ENCODE measurements at places on chromosomes 2 and 18. TPM values are rescaled to one million over a fixed set of nuclear protein-coding genes. Genes with fewer than 3 reads are reported as not detected.

DNA sequence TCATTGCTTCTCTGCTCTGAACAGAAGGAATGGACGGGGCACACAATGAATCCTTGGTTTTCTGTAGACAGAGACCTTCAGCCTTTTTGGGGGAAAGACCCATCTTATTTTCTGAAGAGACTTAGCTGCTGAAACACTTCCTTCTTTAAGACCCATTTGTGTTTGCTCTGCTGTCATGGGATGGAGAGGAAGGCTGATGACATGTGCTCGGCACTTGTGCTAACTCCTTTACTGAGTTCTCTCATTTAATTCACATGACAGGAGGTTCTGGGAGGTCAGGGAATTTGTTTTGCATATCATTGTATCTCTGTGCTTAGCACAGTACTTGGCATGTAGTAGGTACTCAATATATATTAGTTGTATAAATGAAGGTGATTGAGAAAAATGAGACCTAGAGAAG, 39.0 kb downstream of the OXER1 start:
- H3K4me3 ChIP-seq, result no peak overlapping the region
- no peak for DNase-seq
- H3K27me3 ChIP-seq, result no peaks in the 10 kb centered on the region
- no peaks in the 10 kb centered on the region for H3K36me3 ChIP-seq

GRCh38 chr2:134640494-134640893, 78.3 kb downstream of the TMEM163 start:
- H3K27me3 ChIP-seq, result no peaks in the 10 kb centered on the region
- no peaks in the 10 kb centered on the region for H3K36me3 ChIP-seq
- H3K4me3 ChIP-seq, result no peak overlapping the region
- no peak overlapping the region for H3K27ac ChIP-seq
- no peak for DNase-seq

GALR1 gene
- total RNA-seq, result 1.2 TPM

GRCh38 chr2:208319391-208319790, 53.3 kb downstream of the PIKFYVE start:
- no peaks in the 10 kb centered on the region for H3K27me3 ChIP-seq
- no peak overlapping the region for H3K4me3 ChIP-seq
- peaks cover 22% of the 10 kb centered on the region for H3K4me1 ChIP-seq
- no peak overlapping the region for H3K27ac ChIP-seq

DNA sequence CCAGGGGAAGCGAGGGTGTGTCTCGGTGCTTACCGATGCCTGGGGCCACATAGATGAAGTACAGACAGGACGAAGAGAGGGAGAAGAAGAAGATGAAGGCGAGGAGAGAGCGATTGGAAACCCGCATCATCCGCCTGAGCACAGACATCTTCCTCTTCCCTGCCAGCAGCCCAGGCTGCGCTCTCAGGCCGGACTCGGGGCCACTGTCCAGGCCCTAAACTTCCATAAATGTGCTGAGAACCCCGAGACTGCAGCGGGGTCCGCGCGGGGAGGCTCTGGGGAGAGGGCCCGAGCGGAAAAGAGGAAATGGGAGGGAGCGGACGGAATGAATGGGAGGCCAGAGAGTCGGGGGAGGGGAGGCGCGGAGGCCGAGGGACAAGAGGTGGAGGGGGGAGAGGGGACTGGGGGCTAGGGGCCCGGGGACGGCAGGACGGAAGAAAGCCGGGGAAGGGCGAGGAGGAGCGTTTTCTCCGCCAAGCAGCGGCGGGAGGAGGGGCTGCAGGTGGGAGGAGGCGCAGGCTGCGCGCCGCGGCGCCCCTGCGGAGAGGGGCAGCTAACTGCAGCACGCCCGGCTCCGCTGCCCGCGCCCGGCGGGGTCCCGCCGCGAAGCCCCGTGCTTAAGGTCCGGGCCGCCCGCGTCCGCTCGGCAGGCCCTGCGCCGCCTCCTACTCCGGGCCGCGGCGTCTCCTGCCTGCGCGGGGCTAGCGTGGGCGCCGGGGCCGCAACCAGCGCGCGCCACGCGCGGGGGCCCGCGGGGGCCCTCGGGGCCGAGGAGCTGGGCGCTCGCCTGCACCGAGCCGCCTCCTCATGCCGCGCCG, at the start of gene B4GALT6:
Gene B4GALT6 (minus strand): TSS at position 303 of the 818 bp plus-strand sequence. CDS start 155 bp downstream, at position 148.
- peak within 1 kb of the TSS; percentile 52 for H3K4me3 ChIP-seq
- no peaks in the 10 kb centered on the region for H3K27me3 ChIP-seq
- H3K36me3 ChIP-seq, result no peaks in the 10 kb centered on the region
- no peaks in the 10 kb centered on the region for H3K4me1 ChIP-seq
- no peak for DNase-seq

CASP8 gene
- 14.1 TPM for total RNA-seq

GRB14 gene
- total RNA-seq, result 6.5 TPM

PUM2 gene
- total RNA-seq, result 62.0 TPM

- H3K36me3 ChIP-seq, result no peaks in the 10 kb centered on the region
- H3K4me1 ChIP-seq, result peaks cover 48% of the 10 kb centered on the region
- H3K4me3 ChIP-seq, result no peak overlapping the region
Measured at GRCh38 chr2:9803023-9803805, 40.1 kb upstream of the TAF1B start.

GRCh38 chr18:6120820-6121279, 225.5 kb upstream of the TMEM200C start:
- H3K4me3 ChIP-seq, result no peak overlapping the region
- H3K36me3 ChIP-seq, result no peaks in the 10 kb centered on the region
- no peak overlapping the region for H3K27ac ChIP-seq

GRCh38 chr2:24842081-24843050, 49.1 kb downstream of the CENPO start:
- peaks cover 79% of the 10 kb centered on the region for H3K36me3 ChIP-seq
- no peak overlapping the region for H3K4me3 ChIP-seq
- H3K4me1 ChIP-seq, result peaks cover 8% of the 10 kb centered on the region
- DNase-seq, result no peak
- H3K27me3 ChIP-seq, result no peaks in the 10 kb centered on the region

DNA sequence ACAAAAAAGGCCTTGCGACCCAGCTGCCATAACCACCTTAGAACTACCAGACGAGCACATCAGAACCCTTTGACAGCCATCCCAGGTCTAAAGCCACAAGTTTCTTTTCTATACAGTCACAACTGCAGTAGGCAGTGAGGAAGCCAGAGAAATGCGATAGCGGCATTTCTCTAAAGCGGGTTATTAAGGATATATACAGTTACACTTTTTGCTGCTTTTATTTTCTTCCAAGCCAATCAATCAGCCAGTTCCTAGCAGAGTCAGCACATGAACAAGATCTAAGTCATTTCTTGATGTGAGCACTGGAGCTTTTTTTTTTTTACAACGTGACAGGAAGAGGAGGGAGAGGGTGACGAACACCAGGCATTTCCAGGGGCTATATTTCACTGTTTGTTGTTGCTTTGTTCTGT, 48.8 kb downstream of the FEZ2 start:
- no peaks in the 10 kb centered on the region for H3K36me3 ChIP-seq
- no peak overlapping the region for H3K4me3 ChIP-seq
- H3K4me1 ChIP-seq, result peaks cover 10% of the 10 kb centered on the region
- no peaks in the 10 kb centered on the region for H3K27me3 ChIP-seq

DNA sequence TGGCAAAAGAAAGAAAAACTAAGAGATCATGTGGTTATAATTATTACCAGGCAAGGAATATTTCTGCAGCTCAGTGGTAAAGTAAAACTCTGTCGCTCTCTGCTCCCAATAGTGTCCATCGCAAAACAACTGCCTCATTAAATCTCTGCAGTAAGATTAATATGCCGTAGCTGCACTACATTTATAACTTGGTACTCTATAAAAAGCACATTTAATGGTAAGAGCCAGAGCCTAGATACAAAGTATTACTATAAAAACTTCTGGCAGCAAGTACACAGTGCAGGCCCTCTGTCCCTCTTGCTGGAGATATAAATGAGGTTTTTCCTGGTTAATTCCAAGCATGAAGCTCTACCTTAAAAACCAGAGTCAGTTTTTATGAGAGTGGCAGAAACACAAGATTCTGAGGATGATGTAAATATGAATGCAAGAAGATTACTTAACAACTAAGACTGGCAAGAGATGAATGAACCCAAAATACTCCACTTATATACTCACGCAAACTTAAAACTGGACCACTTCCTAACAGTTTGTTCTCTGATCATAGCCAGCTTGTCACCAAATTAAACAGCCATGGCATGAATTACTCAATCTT, 25.5 kb downstream of the ZNF521 start:
- no peaks in the 10 kb centered on the region for H3K36me3 ChIP-seq
- no peak overlapping the region for H3K27ac ChIP-seq
- H3K4me1 ChIP-seq, result peaks cover 33% of the 10 kb centered on the region
- DNase-seq, result no peak
- no peaks in the 10 kb centered on the region for H3K27me3 ChIP-seq
- H3K4me3 ChIP-seq, result no peak overlapping the region

PAX8 gene
- total RNA-seq, result 2.2 TPM

DNA sequence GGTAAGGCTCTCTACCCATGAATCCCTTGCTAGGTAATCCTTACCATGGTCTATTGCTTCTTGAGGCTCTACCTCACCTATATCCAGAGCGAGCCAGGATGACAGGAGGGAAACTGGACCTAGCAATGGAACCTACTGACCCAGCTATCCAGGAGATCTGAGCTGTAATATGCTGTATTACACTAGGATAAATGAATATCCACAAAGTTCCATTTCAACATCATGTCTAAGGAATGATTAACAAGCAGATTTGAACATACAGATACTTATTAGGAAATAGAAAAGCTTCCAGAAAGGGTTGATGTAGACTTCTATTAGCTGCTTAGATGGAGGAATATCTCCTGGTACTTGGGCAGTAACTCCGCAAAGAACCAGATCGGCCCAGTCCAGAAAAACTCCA, 110.1 kb downstream of the BAZ2B start:
- H3K4me1 ChIP-seq, result no peaks in the 10 kb centered on the region
- no peaks in the 10 kb centered on the region for H3K27me3 ChIP-seq
- H3K27ac ChIP-seq, result no peak overlapping the region
- H3K36me3 ChIP-seq, result peaks cover 10% of the 10 kb centered on the region
- no peak for DNase-seq
- H3K4me3 ChIP-seq, result no peak overlapping the region

DNA sequence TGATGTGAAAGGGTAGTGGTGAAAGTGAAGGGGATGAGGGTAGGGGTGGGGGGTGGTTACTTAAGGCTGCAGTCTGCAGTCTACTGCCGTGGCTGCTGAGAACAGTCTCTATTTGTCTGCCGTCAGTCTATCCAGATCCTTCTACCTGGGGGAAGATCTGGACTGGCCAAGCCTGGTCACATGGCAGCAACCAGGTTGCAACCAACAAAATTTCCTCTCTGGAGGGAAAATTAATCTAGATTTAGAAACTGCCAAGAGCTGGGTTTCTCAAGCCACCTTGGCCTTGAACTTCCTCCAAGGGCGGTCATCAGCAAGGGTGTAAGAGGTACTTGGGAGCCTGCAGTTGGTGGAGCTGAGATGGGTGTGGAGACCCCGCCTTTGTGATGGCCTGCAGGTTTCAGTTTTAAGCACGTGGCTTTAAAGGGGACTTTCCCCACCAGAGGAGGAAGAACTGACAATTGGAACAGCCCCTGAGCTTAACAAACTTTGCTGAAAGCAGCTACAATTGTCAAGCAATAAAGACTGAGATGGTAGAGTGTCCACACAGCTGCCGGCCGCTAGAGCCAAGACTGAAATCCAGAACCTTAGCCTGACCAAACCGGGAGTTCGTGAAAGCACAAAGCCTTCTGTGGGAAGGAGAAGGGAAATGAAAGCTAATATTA, 31.4 kb upstream of the KCMF1 start:
- H3K4me1 ChIP-seq, result no peaks in the 10 kb centered on the region
- no peak overlapping the region for H3K4me3 ChIP-seq
- H3K36me3 ChIP-seq, result no peaks in the 10 kb centered on the region
- no peaks in the 10 kb centered on the region for H3K27me3 ChIP-seq

KCNIP3 gene
- total RNA-seq, result 90.8 TPM

GRCh38 chr18:45755934-45756333, 32.0 kb downstream of the SLC14A1 start:
- DNase-seq, result peak; percentile 47
- no peak overlapping the region for H3K4me3 ChIP-seq
- no peaks in the 10 kb centered on the region for H3K36me3 ChIP-seq
- no peaks in the 10 kb centered on the region for H3K27me3 ChIP-seq
- H3K27ac ChIP-seq, result no peak overlapping the region

LIMS2 gene
- 86.1 TPM for total RNA-seq

DNA sequence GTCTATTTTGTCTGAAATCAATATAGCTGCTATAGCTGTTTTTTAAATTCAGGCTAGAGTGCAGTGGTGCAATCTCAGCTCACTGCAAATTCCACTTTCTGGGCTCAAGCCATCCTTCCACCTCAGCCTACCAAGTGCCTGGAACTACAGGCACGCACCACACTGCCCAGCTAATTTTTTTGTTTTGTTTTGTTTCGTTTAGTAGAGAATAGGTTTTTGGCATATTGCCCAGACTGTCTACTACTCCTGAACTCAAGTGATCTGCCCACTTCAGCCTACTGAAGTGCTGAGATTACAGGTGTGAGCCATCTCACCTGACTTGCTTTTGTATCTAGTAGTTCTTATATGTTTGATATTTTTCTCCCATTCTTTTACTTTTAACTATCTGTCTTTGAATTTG, 259.7 kb downstream of the CDH19 start:
- no peaks in the 10 kb centered on the region for H3K4me1 ChIP-seq
- no peak overlapping the region for H3K27ac ChIP-seq
- no peak for DNase-seq
- H3K36me3 ChIP-seq, result no peaks in the 10 kb centered on the region

DNA sequence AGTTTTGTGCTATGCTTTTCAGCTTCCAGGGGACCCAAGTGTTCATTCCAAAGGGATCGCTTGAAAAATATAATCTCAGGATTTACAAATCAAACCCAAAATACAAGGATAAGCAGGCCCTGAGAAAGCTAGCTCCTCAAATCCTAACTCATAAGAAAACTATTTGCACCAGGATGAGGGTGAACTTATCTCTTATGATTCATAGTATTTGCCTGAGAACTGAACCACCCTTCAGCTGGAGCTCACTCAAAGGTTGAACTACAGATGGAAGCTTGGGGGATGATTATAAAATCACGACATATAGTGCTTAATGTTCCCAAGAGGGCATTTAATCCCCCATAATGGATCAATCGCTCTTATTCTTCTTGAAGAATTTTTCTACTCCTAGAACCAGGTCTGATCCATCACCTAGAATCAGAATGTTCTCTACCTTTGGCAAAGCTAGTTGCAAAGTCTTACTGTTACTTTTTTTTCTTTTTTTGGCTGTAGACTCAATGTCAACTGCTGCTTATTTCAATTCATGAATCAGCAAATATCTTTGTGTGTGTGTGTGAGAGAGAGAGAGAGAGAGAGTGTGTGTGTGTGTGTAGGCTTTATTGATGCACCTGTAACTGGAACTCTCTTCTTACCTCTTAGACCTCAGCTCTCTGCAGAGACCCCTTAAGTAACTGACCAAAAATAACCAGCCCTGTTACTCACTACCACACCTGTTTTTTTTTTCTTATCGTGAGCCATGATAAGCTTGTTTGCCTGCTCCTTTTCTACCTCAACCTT, 44.8 kb downstream of the ARL4C start:
- H3K4me3 ChIP-seq, result no peak overlapping the region
- no peak for DNase-seq
- H3K27me3 ChIP-seq, result no peaks in the 10 kb centered on the region
- H3K36me3 ChIP-seq, result no peaks in the 10 kb centered on the region
- no peaks in the 10 kb centered on the region for H3K4me1 ChIP-seq

- H3K4me1 ChIP-seq, result peaks cover 5% of the 10 kb centered on the region
- no peak overlapping the region for H3K27ac ChIP-seq
- no peak overlapping the region for H3K4me3 ChIP-seq
- H3K36me3 ChIP-seq, result no peaks in the 10 kb centered on the region
- DNase-seq, result no peak
Measured at GRCh38 chr2:3778851-3779495, 75.6 kb downstream of the DCDC2C start.

GRCh38 chr2:8203364-8203763, 478.5 kb upstream of the ID2 start:
- H3K36me3 ChIP-seq, result no peaks in the 10 kb centered on the region
- no peak for DNase-seq
- H3K27ac ChIP-seq, result no peak overlapping the region
- no peaks in the 10 kb centered on the region for H3K27me3 ChIP-seq
- no peak overlapping the region for H3K4me3 ChIP-seq
- H3K4me1 ChIP-seq, result no peaks in the 10 kb centered on the region
